ENCODE measurements at places on chromosomes 7 and 10.

DNA sequence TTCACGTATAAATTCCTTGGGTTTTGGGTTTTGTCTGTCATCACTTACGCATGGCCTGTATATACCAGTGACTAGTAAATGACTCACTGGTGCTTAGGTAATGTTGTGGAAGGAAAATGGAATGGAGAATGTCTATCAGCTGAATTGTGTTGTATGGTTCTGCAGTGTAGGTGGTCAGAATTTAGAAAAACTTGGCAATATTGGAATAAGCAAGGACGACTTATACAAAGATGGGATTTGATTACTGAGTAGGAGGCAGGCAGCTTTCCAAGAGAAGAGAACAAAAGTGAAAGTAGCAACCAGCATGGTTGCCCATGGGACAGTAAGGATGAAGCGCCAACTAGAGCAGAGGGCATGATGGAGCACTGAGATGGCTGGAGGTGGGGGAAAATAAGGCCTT lies 168.6 kb upstream of the CSTF2T start:
- no peak for DNase-seq

- DNase-seq = no peak
Observed at GRCh38 chr10:30722956-30723620, 93.5 kb upstream of the LYZL2 start.

- DNase-seq = no peak
Observed at GRCh38 chr7:117830422-117830954, 42.8 kb downstream of the CTTNBP2 start.

- no peak for DNase-seq
Observed at GRCh38 chr7:2100278-2101208, 132.2 kb downstream of the MAD1L1 start.

DNA sequence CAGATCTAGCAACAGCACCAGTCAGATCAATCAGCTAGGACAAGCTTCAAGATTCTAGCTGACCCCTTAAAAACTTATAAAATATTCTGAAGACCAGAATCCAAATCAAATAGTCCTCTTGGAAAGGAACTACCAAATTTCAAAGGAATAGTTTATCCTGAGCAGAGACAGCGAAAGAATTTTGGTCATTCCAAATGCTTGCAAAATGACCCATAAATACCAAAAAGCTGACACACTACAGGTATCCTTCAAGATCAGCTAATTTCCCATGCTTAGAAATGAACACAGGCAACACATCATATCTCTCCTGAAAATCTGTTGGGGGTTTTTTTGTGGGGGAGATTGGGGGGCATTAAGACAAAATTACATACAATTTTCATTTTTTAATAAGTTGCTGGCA lies 78.8 kb downstream of the PDSS1 start:
- DNase-seq = no peak

- DNase-seq = no peak
Observed at GRCh38 chr10:116722736-116723427, 19.5 kb downstream of the HSPA12A start.

- DNase-seq = no peak
Observed at GRCh38 chr10:109912335-109913281, 10.7 kb downstream of the XPNPEP1 start.

- no peak for DNase-seq
Observed at GRCh38 chr10:33723181-33723580, 388.7 kb upstream of the NRP1 start.

- DNase-seq = no peak
Observed at GRCh38 chr7:100722480-100723212, 2.4 kb downstream of the EPO start.

DNA sequence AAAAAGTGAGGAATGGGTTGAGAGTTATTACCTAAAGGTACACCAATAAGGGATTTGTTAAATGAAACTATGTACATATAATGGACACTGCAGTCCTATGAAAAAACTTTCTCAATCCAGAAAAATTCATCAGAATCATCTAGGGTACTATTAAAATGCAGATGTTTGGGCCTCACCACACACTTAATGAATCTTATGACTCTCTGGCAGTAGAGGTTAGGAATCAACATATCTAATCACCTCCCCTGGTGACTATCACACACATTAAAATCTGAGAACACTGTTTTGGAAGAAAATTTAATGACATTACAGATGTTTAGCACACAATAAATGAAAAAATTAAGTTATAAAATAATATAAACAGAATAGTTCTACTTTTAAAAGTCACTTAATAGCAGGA lies 32.1 kb downstream of the BAZ1B start:
- no peak for DNase-seq

DNA sequence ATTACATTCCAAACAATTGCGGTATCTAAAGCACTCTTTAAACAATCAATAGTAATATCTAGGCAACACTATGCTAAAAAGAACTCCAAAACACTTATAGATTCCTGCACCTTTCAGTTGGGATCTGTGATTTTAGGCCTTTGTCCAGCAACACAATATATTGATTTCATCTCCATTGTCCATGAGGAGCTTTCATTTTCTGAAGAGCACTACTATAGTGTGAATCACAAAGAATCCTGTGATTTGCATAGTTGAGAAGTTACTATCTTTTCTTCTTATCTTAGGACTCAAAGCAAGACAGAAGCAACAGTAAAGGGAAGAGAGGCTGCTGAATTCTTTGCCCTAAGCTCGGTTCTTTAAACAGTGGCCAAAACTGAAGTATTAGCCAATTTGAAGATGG lies 846.8 kb downstream of the IPMK start:
- DNase-seq = no peak

GRCh38 chr10:49783645-49784044 lies 21.5 kb upstream of the OGDHL start:
- no peak for DNase-seq

DNA sequence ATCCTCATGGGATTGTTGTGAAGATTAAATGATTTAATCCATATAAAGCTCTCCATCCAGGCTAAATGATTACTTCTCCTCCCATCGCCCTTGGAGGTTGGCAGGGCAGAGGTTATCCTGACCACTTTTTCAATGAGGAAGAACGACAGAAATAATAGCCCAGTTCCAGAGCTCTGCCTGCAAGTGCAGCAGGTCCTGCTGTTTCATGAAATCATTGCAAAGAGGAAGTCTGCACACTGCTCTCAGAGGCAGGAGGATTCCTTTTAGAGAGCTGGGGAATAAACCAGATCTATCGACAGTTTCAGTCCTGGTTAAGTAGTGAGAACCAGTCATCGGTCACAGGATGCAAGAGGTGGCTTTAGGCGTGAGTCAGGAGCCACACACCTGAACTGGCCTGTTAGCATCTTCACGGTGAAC lies 25.0 kb upstream of the CDH23 start:
- no peak for DNase-seq

GRCh38 chr7:157001920-157002818 lies 8.3 kb downstream of the MNX1 start:
- no peak for DNase-seq

DNA sequence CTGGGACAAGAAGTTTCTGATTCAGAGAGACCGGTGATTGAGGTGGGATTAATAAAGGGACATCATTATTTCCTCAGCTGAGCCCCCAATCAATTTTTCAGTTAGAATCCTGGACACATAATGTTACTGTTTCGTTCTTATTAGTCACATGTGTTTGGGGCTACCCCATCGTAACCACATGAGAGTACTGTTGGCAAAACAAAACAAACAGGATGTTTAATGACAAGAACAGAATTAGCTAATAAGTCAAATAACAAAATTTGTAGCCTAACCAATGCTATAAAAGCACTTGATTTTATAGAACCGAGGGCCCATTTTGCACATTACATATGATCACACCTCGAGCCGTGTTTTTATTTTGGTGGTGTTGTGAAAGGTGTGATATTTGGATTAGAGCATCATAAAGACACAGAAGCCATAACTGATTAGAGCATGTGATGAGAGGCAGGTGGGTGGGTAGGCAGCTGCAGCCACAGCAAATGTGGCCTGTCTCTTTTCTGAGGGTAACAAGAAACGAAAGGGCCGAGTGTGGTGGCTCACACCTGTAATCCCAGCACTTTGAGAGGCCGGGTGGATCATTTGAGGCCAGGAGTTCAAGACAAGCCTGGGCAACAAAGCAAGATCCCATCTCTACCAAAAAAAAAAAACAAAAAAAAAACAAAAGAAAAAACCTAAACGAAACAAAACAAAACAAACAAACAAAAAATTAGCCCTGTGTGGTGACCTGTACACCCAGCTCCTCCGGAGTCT lies 1.8 kb upstream of the VWC2 start:
- DNase-seq = no peak

DNA sequence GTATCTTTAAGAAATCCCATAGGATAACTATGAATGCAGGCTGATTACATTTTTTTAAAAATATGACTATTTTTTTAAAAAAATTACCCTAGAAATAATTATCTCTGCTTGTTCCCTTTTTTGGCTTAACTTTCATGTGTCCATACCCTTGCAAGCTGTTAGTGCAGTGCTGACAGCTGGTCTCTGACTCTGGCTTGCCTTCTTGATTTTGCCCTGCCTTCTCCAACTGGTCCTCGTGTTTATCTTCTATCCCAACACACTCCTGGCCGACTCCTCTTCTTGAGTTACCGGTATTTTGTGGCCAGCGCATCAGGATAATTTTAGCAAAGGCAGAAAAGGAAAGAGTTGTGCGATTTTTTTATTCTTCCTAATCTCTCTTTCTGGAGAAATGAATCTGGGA lies 111.7 kb upstream of the STARD3NL start:
- DNase-seq = no peak

DNA sequence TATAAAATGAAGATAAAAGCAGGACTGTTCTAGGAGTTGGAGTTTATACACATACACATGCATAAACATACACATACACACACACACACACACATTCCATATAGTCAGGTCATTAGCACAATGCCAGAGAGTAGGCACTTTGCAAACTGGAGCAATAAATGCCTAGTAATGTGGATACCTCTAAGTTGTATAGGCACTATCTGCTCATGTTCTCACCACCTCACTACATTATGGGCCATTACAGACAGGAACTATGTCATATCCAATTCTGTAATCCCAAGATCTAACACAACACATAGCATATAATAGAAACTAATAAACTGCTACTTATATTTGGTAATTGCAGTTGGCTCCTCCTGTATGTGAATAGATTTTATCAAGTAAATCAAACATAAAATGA lies 115.6 kb downstream of the GRM8 start:
- no peak for DNase-seq

GRCh38 chr10:91194497-91195179 lies 25.8 kb upstream of the PCGF5 start:
- DNase-seq = peak; percentile 10

DNA sequence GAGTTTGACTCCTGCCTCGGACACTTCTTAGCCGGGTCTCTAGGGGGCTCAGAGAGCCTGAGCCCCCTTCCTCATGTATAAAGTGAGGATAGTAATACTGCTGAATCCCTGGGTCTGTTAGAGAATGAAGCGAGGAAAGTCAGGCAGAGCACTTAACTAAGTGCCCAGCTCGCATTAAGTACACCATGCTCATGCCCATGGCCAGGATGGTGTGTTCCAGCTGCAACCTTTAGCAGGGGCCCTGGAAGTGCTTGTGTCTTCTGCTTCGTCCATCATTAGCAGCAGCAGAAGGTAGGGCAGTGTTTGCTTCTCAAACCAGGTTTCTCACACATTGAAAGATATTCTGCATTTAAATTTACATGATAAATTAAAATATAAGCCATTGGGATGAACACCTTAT lies 27.3 kb upstream of the WDFY4 start:
- no peak for DNase-seq

- no peak for DNase-seq
Observed at GRCh38 chr10:51860257-51860656, 160.9 kb upstream of the CSTF2T start.

DNA sequence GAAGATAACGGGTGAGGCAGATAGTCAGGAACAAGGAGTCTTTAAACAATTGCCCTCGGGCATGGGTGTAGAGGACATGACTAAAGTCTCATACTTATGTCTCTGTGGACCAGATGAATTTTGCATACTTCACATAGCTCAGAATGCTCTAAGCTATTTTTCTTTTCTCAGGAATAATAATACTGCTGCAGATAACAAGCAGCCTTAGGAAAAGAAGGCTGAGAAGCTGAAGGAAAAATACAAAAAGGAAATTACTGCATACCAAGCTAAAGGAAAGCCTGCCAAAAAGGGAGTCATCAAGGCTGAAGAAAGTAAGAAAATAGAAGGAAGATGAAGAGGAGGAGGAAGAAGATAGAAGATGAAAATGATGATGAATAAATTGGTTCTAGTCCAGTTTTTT lies 13.4 kb upstream of the ERCC6 start:
- no peak for DNase-seq

GRCh38 chr10:62511656-62512055 lies 137.5 kb downstream of the ZNF365 start:
- DNase-seq = no peak

GRCh38 chr7:97174303-97174702 lies 56.8 kb downstream of the SDHAF3 start:
- no peak for DNase-seq

- no peak for DNase-seq
Observed at GRCh38 chr7:41760293-41760692, 57.4 kb upstream of the INHBA start.

- no peak for DNase-seq
Observed at GRCh38 chr7:156650042-156650441, 9.5 kb downstream of the RNF32 start.

DNA sequence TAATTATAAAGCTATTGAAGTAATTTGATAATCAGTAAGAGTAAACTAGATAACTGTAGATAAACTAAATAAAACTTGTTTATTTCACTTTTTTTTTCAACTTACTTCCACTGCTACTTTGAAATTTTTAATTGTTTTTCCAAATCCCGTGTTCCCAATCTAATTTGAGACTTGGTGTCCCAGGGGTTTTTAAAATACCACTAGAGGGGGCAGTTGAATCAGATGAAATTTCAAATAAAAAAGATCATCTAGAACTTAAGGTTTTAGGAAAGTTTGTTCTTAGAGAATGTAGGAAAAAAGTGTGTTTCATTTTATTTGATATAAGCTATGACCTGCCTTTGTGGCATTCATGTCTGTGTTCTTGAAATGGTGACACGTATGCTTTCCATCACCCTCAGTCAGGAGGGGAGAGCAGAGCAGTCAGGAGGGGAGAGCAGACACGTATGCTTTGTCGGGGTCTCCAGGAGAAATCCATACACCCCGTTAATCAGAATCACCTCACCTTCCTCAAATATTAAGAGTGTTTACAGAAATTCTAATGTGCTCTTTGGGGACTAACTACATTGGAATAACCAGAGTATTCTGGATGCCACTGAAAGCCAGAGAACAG lies 49.9 kb downstream of the C10orf67 start:
- DNase-seq = no peak

DNA sequence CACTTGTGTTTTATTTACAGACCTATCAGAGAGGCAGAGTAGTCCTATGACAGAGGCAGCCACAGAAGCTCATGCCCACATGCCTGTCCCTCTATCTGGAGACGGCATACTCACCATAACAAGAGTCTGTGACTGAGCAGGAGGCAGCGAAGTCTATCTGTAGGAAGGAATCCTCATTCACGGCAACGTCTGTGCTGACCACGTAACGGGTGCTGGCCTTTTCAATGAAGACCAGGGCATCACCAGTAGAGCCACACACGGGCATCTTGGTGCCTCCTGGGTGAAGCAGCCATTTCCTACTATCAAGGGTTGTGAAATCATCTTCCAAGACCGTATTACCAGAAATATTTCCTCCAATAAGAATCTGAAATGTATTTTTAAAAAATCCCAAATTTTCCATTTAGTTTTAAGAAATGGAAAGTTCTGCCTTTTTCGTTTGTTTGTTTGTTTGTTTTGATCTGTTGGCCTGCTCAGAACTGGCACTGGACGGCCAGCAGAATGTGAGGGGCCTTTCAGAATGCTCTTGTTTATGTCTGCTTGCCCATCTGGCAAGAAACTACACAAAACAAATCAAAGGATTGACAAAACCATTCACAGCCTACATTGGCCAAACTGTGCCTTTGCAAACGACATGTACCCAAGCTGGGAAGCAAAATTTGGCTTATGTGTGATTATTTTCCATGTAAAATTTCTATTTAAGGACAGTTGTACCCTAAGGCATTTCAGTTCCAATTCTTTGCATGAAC lies 93.1 kb upstream of the SLC26A5 start:
- no peak for DNase-seq
